ENCODE measurements at places on chromosomes 1 and 21. TPM values are rescaled to one million over a fixed set of nuclear protein-coding genes. Genes with fewer than 3 reads are reported as not detected.
A peak's percentile ranks its signal among the peaks of the same experiment; 100 is the strongest.

Gene ELF3
- total RNA-seq = 0.09 TPM

Gene SV2A
- total RNA-seq = 27.0 TPM

Gene MAB21L3
- 0.18 TPM for total RNA-seq

Gene OR2T11
- total RNA-seq = not detected

Gene KIF21B
- not detected for total RNA-seq

DNA sequence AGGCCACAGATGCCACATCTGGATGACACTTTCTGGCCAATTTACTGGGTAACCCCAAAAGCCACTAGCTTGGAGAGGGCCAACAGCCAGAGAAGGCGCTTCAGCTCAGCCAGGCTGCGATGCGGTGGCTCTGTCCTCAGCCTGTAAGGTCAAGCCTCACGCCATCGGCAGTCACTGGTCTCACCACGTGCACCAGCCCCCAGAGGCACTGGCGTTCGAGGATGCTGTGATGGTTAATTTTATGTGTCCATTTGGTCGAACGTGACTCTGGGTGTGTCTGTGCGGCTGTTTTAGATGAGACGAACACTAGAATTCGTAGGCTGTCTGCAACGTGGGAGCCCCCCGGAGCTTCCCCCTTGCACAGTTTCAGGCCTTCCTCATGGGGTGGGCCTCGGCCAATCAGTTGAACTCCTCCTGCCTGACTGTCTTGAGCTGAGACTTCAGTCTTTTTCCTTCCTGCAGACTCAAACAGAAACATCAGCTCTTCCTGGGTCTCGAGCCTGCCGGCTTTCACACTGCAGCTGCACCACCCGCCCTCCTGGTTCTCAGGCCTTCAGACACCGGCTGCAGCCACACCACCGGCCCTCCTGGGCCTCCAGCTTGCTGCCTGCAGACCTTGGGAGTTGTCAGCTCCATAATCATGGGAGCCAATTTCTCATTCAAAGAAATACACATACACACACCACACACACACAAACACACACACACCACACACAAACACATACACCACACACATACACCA, 41.6 kb upstream of the SLC45A1 start:
- no peak for DNase-seq

DNA sequence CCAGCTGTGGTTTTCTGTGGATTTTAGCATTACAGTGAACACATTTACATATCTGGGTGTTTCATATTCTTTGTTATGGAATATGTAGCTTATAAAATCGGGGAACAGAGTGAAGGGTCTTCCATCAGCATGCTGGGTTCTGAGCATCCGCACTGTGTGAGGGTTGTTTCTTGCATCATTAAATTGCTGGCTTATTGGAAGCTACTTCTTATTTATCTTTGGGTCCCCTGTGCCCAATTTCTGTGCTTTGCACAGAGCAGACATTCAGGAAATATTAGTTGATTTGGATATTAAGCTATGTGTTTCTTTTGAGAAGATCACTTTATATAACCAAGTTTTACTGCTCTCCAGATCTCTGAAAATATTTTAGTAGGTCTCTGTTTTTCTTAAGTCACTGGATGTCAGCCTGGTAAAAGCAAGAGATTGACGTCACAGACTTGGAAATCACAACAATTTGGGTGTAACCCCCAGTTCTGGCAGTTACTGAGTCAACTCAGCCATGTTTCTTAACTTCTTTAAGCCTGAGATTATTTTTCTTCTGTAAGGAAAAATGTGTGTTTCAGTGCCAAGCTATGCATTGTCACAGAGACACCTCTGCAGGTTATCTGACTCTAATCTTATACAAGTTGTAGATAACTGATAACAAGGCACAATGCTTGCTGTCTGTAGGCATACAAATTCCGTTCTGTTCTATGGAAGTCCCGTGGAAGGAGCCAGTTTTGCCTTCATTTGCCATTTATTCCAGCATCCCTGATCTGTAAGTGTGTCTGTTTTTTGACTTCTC, 258.3 kb upstream of the KAZN start:
- DNase-seq = no peak

- DNase-seq = peak; percentile 88
Observed at GRCh38 chr1:183070923-183071618, 47.9 kb downstream of the LAMC1 start.

DNA sequence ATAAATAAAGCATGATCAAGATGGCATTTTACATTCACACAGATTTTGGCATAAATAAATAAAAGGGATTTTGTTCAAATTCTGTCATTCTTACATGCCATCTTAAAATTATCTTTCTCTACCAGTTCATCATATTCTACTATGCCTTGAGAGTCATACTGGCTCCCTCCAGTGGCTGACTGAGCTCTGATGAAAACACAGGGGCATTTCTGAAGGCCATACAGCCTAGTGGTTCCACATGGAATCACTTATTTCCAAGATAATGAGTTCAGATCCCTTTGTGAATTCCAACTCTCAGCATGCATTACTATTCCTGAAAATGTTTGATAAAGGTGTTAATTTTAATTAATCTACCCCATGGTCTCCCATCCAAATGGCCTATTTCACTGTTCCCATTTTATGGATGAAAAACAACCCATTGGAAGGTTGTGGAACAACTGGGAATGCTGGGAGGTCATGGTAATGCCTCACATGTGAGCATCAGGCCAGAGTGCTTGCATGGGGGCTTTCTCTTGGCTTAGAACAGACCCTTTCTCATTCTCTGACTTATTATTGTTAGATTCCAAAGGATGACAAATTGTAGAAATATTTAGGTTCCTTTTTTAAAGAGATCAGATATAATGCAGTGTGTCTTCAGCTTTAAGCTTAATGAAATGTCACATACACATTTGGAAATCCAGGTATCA, 622.4 kb upstream of the PKN2 start:
- peak; percentile 70 for DNase-seq

DNA sequence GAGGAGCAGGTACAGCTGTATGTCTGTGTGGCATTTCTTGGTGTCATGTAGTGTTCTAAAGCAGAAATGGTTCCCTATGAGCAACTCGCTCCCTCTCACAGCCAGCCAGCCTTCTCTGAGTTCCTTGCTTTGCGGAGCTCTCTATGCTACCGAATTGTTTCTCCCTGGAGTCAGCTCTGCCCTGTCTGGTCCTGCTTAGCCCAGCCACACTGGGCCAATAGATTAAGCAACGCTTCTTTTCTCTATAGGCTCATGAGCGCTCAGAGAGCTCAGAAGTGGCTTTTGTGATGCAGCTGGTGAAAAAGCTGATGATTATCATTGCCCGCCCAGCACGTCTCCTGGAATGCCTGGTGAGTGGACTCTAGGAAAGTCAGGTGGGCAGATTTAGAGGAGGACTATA, 113.1 kb downstream of the PIK3R3 start:
- no peak for DNase-seq

GRCh38 chr1:161768461-161768860, 2.3 kb downstream of the ATF6 start:
- DNase-seq = no peak

DNA sequence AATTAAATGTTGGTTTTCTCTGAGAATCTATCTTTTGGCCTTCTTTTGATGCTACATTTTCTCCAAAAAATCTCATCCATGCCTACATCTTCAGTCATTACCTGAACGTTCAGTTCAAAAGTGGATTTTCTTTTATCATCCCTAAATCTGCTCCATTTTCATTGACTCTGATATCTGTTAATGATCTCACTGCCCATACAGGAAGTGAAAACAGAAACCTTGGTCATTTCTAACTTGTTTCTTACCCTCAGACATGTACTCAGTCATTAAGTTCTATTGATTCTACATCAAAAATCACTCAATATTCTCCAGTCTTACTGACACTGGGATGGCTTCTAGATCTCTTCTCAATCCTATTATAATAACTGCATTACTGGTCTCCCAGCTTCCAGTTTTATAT, 22.7 kb downstream of the PRKACB start:
- no peak for DNase-seq

DNA sequence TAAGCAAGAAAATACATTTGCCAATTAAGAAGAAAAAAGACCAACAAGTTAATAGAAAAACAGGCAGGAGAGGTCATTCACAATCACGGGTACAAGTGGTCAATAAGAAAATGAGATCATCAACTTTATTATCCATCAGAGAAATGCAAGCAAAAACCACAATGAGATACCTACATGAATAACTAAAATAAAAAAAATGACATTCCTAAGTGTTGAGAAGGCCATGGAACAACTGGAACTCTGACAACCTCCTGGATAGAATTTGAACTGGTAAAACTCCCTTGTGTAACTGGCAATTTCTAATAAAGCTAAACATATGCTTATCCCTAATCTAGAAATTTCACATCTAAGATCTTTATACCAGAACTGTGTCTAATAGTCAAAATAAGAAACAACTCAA, 135.4 kb upstream of the BACE2 start:
- DNase-seq = peak; percentile 10

DNA sequence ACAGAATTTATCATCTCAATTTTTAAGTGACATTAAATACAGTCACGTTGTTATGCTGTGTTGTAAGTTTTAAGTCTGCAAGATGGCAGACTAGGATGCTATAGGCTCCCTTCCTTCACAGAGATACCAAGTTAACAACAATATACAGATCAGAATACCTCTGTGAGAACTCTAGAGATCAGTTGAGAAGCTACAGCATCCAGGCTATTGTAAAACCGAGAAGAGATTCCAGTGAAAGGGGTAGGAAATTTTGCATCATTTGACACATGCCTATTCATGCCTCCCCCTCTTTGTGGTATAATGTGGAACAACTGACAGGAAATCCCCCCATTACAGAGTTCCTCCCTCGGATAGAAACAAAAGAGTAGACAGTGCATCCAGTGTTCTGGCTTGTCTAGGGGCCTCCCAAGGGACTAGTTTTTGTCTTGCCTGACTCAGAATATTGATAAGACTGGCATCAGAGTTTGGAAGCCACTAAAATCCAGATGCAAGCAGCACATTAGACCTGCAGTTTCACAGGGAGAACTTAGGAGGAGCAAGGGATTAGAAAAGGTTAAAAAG, 80.6 kb downstream of the LBR start:
- no peak for DNase-seq

Data from HFFc6 (cell line).